Vagina (tissue), 2 donors: ENCODE measurements at places on chromosomes 5 and 9. TPM values are rescaled to one million over a fixed set of nuclear protein-coding genes. Genes with fewer than 3 reads are reported as not detected.

The OTP gene
- total RNA-seq = not detected

The PGM5 gene
- total RNA-seq = 102 TPM

The BBLN gene
- total RNA-seq = 134 TPM

The STXBP1 gene
- 56.2 TPM for total RNA-seq

The ROR2 gene
- 22.3 TPM for total RNA-seq

The TRIM36 gene
- 2.2 TPM for total RNA-seq

The SEMA4D gene
- total RNA-seq = 39.3 TPM

The DBH gene
- 12.0 TPM for total RNA-seq
